Keratinocyte (primary cell): ENCODE measurements at places on chromosomes 6 and 20.
A peak's percentile ranks its signal among the peaks of the same experiment; 100 is the strongest.

- H3K36me3 ChIP-seq: no peaks in the 10 kb centered on the region
- no peaks in the 10 kb centered on the region for H3K27me3 ChIP-seq
- DNase-seq: no peak
- no peaks in the 10 kb centered on the region for H3K4me1 ChIP-seq
These were observed 79.6 kb downstream of the KHDC1L start for GRCh38 chr6:73145690-73146089.

DNA sequence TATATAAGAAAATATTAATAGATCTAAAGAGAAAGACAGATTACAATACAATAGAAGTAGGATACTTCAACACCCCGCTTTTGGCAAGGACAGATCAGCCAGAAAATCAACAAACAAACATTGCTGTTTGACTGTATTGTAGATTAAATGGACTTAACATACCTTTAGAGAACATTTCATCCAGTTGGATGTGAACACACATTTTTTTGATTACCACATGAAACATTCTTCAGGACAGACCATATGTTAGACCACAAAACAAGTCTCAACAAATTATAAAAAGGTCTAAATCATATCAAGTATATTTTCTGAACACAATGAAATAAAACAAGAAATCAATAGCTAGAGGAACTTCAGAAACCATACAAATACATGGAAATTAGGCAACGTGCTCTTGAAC is 148.2 kb downstream of the TRMT11 start:
- H3K27ac ChIP-seq: no peak overlapping the region
- no peaks in the 10 kb centered on the region for H3K36me3 ChIP-seq
- no peaks in the 10 kb centered on the region for H3K4me1 ChIP-seq
- no peaks in the 10 kb centered on the region for H3K27me3 ChIP-seq
- DNase-seq: no peak
- no peak overlapping the region for H3K4me3 ChIP-seq

DNA sequence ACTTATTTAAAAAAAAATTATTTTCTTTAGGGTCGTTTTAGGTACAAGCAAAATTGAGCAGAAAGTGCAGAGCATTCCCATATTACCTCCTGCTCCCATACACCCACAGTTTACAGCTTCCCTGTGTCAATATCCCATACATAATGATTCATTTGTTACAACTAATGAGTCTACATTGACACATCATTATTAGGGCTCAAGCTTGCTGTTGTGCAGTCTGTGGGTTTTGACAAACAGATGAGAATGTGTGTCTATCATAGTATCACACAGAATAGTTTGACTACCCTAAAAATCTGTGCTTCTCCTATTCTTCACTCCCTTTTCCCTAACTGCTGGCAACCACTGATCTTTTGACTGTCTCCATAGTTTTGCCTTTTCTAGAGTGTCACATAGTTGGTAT is 9.4 kb downstream of the PSMF1 start:
- no peak for DNase-seq
- peaks cover under 1% of the 10 kb centered on the region for H3K4me1 ChIP-seq
- no peak overlapping the region for H3K4me3 ChIP-seq
- no peak overlapping the region for H3K27ac ChIP-seq

- H3K4me1 ChIP-seq: peaks cover 11% of the 10 kb centered on the region
- H3K27ac ChIP-seq: no peak overlapping the region
- no peaks in the 10 kb centered on the region for H3K27me3 ChIP-seq
- DNase-seq: no peak
- no peaks in the 10 kb centered on the region for H3K36me3 ChIP-seq
These were observed 24.2 kb upstream of the ZNF318 start for GRCh38 chr6:43393602-43394001.

DNA sequence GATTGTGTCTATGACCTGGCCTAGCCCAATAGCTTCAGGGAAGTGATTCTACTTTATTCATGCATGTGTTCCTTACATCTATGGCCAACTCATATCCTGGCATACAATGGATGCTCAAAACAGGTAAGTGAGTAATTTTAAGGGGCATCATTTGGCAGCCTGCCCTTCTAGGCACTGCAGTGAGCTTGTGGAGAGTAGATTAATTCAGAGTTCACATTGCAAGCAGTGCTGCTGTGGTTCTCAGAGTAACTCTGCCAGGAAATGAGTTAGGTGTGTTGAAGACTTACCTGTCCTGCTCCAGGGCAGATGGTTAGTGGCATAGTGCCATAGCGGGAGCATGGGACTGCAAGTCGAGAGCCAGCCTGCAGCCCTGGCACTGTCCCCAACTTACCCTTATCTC is 158.0 kb downstream of the SCP2D1 start:
- peak; percentile 82 for DNase-seq
- H3K27me3 ChIP-seq: no peaks in the 10 kb centered on the region
- H3K4me3 ChIP-seq: no peak overlapping the region
- H3K36me3 ChIP-seq: no peaks in the 10 kb centered on the region

DNA sequence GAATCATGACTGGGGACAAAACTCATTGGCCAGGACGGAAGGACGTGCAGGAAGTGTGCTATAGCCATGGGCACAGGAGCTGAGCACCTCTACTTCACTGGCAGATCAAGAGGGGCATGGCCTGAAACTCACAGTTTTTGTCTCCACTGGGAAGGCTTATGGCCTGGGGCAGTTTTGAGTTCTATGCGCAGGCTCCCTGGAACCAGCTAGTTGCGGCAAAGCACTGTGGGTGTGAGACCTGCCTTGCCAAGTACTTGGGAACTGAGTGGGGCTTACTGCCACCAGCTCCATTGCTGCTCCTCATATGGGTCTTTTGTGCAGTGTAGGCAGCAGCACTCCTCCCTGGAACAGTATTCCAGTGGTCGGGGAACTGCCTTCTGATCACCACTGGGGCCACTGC is 282.6 kb upstream of the EYS start:
- no peaks in the 10 kb centered on the region for H3K27me3 ChIP-seq
- no peaks in the 10 kb centered on the region for H3K36me3 ChIP-seq
- H3K4me1 ChIP-seq: no peaks in the 10 kb centered on the region
- DNase-seq: no peak

GRCh38 chr6:30326526-30327231 is at the start of gene TRIM39:
Gene TRIM39 (plus strand): TSS chr6:30326927. CDS start chr6:30329318, 2,391 bp downstream.
- peak; percentile 54 for DNase-seq
- H3K4me3 ChIP-seq: peak within 1 kb of the TSS; percentile 78
- peak within 1 kb of the TSS; percentile 99 for H3K27ac ChIP-seq
- peaks cover 12% of the 10 kb centered on the region for H3K36me3 ChIP-seq
- H3K4me1 ChIP-seq: peaks cover 34% of the 10 kb centered on the region

- H3K27ac ChIP-seq: peak overlapping the region; percentile 90
- H3K36me3 ChIP-seq: peaks cover 11% of the 10 kb centered on the region
- H3K4me1 ChIP-seq: peaks cover 52% of the 10 kb centered on the region
- peak overlapping the region; percentile 17 for H3K4me3 ChIP-seq
- DNase-seq: no peak
These were observed 5.1 kb downstream of the PERP start for GRCh38 chr6:138101946-138102731.

DNA sequence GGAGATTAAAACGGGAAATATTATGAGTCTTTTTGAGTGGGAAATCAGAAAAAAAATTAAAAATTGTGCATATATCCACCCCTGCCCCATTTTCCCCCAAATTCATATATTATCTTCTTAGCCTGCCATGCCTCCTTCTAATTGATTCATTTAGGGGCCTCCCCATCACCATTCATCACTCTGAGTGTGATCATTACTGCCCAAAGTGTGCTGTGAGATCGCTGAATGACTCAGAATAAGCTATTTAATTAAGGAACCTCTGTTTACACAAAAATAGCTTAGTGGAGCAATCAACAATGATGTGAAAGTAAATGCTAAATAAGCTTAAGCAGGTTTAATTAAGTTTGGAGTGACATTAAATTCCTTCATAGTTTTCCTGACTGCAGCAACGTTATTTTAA is 645.5 kb downstream of the GRIK2 start:
- H3K36me3 ChIP-seq: no peaks in the 10 kb centered on the region
- H3K27ac ChIP-seq: no peak overlapping the region
- no peaks in the 10 kb centered on the region for H3K4me1 ChIP-seq
- DNase-seq: no peak
- no peaks in the 10 kb centered on the region for H3K27me3 ChIP-seq

GRCh38 chr6:105151644-105152043 is 28.2 kb downstream of the POPDC3 start:
- no peaks in the 10 kb centered on the region for H3K36me3 ChIP-seq
- H3K27ac ChIP-seq: no peak overlapping the region
- no peaks in the 10 kb centered on the region for H3K4me1 ChIP-seq
- DNase-seq: no peak

DNA sequence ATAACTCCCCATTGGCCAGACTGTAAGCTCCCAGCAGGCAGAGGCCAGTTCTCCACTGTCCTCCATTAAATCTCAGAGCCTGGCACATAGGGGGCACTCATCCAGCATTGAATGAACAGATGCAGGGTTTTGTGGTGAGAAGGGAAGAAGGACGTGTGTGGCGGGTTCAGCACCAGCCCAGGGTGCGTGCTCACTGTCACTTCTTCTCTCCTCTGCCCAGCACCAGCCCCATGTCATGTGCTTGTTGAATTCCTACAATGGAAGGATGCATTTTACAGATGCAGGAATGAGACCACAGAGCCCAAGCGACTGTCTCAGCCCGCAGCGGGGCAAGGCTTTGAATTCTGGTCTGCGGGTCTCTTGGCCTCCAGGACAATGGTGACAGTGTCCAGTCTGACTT is 149.9 kb downstream of the CEBPB start:
- no peaks in the 10 kb centered on the region for H3K4me1 ChIP-seq
- no peak overlapping the region for H3K27ac ChIP-seq
- H3K36me3 ChIP-seq: no peaks in the 10 kb centered on the region
- no peak overlapping the region for H3K4me3 ChIP-seq
